ENCODE measurements at places on chromosomes 5 and 9. TPM values are rescaled to one million over a fixed set of nuclear protein-coding genes. Genes with fewer than 3 reads are reported as not detected.

The SPOCK1 gene
- polyA plus RNA-seq, result 9.2 TPM

The UBE2QL1 gene
- polyA plus RNA-seq, result 0.95 TPM

The SLC1A1 gene
- polyA plus RNA-seq, result 18.2 TPM

The BAAT gene
- 0.42 TPM for polyA plus RNA-seq

The SEMA5A gene
- 44.8 TPM for polyA plus RNA-seq

The OR1Q1 gene
- not detected for polyA plus RNA-seq

The CDH6 gene
- polyA plus RNA-seq, result 78.5 TPM

The PCDHGA1 gene
- polyA plus RNA-seq, result 0.81 TPM

DNA sequence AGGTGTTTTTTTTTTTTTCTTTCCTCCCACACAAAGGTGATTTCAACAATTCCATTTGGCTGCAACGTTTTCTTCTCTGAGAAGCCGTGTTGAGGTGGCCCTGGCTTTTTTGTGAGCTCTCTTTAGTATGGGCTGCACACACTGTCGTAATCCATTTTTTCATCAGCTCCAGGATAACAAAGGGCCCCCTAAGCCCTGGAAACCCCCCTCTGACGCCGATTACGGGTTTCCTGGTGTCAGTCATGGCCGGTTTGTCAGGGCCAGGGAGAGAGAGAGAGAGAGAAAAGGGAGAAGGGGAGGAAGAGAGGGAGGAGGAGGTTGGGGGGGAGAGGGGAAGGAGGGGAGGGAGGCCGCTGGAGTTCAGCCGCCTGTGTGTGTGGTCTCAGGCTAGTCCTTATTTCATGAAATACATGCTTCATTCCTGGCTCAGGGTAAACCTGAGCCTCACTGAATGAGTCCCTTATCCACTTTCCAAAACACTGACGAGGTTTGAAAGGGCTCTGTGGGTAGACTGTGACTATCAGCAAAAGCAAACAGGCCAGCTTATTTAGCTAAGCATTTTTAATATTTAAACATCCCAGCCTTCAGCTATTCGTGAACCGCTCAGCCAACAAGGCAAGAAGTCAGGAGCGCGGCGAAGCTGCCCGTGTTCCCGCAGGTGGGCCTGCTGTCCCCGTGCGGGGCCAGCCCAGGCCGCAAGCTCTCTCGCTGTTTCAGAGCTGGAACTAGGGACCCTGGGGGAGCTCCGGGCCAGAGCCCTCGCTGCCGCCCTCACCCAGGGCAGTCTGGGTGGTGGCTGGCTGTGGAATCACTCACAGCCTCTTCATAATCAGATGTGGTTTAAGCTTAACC lies 172.8 kb downstream of the ERCC6L2 start:
- DNase-seq, result peak; percentile 90

GRCh38 chr9:124452326-124452725 lies 2.1 kb downstream of the ADGRD2 start:
- DNase-seq, result no peak

GRCh38 chr5:32859211-32859641 lies 148.1 kb downstream of the NPR3 start:
- no peak for DNase-seq

DNA sequence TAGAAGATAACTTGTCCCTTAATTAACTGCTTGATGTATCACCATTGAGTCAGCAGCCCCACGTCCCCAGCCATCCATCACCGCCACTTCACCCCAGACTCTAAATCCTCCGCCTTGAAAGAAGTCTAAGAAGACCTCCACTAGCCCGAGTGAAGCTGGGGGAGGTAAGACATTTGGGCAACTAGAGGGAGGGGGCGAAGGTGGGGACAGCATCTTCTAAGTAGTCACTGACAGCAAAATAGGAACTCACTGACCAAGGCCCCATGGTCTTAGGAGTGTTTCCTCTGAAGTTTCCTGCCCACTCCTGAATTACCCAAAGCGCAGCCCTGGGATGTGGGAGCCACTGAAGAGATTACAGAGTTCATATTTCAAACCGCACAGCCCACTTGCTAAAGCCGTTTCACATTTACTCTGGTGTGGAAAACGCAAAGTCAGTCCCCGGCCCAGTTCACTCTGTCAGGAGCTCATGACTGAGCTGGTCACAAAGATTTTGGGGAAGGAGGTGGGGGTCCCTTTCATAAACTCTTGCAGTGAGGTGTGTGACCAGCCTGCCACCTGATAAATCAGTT lies 107.4 kb downstream of the LHFPL2 start:
- no peak for DNase-seq

DNA sequence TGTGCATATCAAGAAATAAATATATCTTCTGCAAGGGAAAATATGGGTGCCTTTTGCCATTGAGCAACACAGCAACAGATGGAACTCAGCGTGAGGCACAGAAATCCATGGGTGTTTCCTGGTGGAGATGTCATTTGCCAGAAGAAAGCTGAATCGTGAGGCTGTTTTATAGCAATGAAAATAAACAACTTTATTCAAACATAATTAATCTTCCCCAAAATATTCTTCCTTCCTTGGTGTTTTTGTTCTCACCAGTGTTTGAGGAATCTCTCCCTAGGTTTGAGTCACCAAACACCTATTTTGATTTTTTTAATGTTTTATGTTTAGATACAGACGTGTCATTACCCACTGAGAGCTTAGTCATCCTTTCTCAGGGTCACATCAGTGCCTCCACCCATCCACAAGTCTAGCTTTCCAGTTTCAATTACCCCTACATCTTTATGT lies 65.8 kb upstream of the PAPPA start:
- no peak for DNase-seq

DNA sequence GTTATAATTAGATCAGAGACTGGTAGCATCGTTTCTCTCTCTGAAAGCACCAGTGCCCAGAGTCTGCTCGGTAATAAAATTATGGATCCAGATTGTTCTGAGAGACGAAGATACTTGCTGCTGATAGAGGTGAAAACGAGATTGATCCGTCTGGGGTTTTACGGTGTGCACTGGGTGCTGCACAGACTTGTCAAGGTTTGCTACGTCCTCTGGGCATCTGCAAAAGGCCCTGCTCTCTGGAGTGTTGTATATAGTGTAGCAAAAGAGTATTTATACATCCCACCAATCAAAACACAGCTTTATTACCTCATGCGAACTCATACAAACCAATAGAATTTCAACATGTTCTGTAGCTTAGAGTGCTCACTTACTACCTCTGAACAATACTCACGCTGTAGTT lies 219.3 kb downstream of the PBX3 start:
- no peak for DNase-seq

- DNase-seq, result no peak
These were observed 1944.2 kb upstream of the NUDT12 start for GRCh38 chr5:105506692-105507277.

DNA sequence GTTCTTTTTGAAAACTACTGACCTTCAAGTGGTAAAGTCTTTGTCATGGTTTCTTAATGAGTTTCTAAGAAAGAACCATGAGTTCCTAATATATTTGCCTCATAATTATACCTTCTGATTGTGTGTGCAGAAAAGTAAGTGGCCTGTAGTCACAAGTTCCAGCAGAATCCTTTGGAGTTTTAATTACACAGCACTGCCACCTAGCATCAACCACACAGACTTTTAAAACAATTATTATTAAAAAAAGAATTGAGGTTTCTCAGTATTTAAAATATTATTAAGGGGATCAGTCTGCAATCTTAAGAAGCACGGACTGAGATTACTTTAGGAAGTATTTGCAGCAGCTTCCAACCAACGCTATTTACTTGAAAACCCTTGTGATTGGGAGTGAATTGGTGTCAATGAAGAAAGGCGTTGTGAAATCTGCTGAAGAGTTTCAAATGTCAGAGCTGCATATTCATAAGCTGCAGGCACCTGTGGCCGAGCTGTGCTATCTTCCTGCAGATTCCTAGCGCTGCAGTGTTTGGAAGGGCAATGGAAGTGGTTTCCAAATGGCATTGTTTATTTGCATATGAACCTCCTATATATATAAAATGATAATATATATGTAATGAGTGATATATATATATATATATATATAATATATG lies 1074.2 kb upstream of the WWC1 start:
- DNase-seq, result no peak

- peak; percentile 47 for DNase-seq
These were observed 135.6 kb upstream of the PPP1R26 start for GRCh38 chr9:135343837-135344522.

- no peak for DNase-seq
These were observed 25.6 kb downstream of the PDE8B start for GRCh38 chr5:77235846-77236721.

GRCh38 chr5:77087484-77088261 lies 588 bp upstream of the ZBED3 start:
- DNase-seq, result peak; percentile 69

- DNase-seq, result no peak
These were observed 97.9 kb downstream of the PLCXD3 start for GRCh38 chr5:41412496-41412895.

DNA sequence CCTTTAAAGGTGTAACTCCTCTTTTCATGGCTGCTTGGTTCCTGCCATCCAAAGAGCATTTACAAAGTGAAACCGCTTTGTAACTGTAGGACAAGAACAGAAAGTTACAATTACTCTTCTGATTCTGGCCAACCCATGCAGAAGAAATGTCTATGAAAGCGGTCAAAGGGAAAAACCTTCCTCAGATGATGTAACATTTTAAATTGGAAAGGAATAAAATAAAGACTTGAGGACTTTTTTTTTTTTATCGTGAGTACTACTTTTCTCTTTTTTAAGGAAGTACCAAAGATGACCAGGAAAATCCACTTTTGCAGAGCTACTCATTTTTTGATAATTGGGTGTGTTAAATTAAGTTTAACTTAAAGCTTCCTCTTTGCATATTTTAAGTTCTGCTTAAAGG lies 13.0 kb upstream of the C9orf72 start:
- no peak for DNase-seq

DNA sequence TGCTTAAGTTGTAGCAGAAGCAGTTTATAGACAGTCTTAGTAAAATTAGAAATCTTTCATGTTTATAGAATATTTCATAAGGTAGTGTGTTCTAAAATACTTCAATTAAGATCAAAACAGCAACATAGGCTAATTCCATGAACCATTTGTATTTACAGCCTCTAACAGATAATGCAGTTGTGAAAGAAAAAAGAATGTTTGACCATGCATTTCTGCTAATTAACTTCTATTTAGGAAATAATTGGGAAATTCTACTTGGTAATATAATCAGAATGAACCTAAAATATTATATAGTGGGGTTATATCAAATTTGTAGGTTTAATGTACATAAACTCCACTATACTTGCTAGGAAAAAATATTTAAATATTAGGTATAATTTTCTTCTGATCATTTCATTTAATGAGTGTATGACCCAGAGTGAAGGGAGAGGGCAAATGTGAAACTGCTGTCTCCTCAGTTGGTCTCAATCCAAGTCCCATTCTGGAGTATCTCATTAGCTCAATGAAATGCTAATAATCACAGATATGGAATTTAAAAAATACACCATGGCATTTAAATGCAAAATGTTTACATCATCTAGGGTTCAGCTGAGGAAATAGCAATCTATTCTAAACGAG lies 34.9 kb downstream of the ALDH1A1 start:
- no peak for DNase-seq

DNA sequence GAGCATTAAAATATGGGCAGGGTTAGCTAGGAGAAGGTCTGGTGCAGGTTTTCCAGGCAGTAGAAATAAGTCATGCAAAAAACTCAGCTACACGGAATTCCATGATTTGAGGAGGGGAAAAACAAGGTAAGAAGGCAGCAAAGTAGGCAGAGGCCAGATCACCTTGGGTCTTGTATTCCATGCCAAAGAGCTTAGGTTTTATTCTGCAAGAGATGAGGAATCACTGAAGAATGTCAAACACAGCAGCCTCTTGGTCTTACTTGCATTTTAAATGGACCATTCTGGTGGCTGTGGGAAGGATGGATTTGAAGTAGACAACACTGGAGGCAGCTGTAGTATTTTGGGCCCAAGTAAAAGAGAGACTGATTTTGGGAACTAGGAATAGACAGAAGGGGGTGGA lies 8.6 kb downstream of the TRPM3 start:
- no peak for DNase-seq

GRCh38 chr9:27717991-27718390 lies 144.7 kb upstream of the C9orf72 start:
- no peak for DNase-seq

GRCh38 chr9:132543960-132544359 lies 38.4 kb upstream of the BARHL1 start:
- DNase-seq, result no peak

GRCh38 chr9:84955155-84955554 lies 285.6 kb downstream of the NTRK2 start:
- DNase-seq, result no peak

Data from renal pelvis (tissue), 12 donors.